ENCODE measurements at places on chromosomes 16 and 17.

GRCh38 chr17:38673707-38674013, 1.1 kb downstream of the EPOP start:
- DNase-seq = no peak

DNA sequence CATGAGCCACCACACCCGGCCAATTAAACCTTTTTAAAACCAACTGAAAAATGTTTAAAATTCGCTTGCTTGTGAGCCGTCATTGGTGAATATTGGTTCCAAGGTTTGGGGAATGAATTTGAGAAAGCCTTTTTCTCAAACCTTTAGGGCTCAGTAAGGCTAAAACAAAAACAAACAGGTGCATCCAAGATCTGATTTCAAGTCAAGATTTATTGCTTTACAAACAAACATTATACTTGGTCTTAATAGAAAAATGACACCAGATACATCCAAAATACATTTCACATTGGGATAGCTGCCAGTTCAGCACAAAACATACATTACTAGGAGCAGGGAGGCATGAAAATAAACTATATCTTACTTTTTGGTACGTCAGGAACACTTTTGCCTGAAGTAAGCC, 5.4 kb downstream of the C17orf58 start:
- peak; percentile 68 for DNase-seq

- no peak for DNase-seq
Observed at GRCh38 chr17:42354956-42355843, 33.0 kb downstream of the STAT3 start.

- no peak for DNase-seq
Observed at GRCh38 chr16:75218256-75219076, at the start of gene CTRB1. CTRB1 (plus strand) TSS chr16:75218988; CDS start chr16:75219008, 20 bp downstream.

GRCh38 chr16:50839920-50840729, 98.2 kb downstream of the CYLD start:
- DNase-seq = no peak

DNA sequence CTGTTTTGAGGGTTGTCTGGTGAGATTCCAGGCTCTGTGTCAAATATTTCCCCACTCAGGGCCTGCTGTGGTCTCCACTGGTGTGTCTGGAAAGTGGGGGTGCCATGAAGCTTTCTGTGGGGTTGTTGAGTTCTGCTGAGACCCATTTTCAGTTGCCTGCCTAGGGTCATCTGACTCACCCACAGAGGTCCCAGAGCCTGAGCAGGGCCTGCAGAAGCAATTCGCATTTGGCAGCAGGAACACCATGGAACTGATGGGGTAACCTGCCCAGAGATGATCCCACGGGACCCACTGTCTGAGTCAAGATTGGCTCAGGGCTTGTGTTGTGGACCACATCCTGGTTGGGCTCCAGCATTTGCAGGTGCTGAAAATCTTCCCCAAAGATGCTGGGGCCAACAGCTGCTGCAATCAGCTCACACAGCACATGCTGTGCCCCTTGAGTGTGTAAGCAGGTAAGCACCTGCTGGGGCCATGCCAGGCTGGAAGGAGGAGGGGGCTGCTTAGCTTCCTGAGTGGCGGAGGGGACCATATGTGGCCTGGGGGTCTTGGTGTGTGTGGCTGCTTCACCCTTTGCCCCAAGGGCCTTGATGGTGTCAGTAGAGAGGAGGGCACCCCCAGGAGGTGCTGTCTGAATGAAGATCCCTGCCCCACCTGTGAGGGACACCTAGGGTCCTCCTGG, 1726.1 kb downstream of the TP53TG3F start:
- DNase-seq = no peak

GRCh38 chr16:66400503-66401380, 26.4 kb upstream of the BEAN1 start:
- no peak for DNase-seq

DNA sequence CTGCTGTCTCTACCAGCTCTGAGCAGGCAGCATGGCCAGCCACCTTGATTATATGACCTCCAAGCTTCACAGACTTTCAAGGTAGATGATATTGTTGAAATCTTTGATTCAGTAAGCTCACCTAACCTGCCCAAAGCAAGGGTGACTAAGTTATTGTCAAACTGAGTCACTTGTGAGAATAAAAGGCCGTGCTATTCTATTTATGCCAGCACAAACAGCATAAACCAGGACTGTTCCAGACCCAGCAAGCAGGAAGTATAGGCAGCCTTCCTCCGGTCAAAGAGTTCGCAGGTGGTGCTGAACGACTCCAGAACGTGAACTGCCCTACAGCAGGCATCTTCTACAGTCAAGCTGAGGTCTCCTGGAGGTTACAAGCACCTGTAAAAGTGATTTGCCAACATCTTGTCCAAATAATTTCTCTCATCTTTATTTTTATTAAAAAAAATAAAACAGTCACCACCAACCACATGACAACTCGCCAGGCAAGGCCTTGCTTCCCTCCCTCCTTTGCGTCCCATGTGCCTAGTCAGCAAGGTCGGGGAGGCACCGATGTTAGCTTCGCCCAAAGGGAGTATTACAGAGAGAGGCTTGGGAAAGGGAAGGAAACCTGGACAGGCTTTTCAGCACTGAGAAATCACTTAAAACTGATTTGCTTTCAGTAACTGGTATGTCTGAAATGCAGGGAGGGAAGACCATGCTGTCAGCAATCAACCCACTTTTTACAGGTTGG, 10.8 kb downstream of the ARL2BP start:
- no peak for DNase-seq

DNA sequence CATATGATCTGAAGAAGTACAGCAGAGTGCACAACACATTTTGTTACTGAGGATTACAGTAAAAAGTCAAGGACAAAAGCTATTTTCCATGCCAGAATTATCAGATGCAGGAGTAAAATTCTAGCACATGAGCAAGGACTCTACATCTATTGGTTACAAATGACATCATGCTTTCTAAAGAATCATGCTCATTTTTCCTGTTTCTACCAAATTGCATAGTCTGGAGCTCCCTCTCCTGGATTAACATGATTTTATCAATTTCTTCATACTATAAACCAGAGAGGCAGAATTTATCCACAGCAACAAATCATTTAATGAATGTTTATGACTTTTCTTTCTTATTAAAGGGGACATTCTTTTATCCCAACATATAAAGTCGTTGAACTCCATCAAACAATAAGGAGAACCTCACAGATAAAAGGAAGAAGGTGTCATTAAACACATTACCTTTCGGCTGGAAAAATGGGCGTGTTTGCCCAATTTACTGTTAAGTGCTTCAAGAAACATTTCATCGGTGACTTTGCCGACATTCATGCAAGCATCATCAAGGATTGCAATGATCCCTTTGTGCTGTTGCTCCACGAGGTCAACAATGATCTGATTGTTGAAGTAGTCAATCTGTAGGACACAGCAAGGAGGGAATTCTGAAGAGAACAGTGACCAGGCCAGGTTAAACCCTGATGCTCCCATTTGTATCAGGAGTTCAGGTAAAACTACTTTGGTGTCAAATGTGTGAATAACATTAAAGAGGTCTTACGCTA, 121.7 kb downstream of the MYO1D start:
- peak; percentile 79 for DNase-seq

- no peak for DNase-seq
Observed at GRCh38 chr16:27386674-27387073, 15.3 kb upstream of the IL21R start.

GRCh38 chr17:81427173-81428120, 32.2 kb downstream of the BAHCC1 start:
- peak; percentile 91 for DNase-seq

DNA sequence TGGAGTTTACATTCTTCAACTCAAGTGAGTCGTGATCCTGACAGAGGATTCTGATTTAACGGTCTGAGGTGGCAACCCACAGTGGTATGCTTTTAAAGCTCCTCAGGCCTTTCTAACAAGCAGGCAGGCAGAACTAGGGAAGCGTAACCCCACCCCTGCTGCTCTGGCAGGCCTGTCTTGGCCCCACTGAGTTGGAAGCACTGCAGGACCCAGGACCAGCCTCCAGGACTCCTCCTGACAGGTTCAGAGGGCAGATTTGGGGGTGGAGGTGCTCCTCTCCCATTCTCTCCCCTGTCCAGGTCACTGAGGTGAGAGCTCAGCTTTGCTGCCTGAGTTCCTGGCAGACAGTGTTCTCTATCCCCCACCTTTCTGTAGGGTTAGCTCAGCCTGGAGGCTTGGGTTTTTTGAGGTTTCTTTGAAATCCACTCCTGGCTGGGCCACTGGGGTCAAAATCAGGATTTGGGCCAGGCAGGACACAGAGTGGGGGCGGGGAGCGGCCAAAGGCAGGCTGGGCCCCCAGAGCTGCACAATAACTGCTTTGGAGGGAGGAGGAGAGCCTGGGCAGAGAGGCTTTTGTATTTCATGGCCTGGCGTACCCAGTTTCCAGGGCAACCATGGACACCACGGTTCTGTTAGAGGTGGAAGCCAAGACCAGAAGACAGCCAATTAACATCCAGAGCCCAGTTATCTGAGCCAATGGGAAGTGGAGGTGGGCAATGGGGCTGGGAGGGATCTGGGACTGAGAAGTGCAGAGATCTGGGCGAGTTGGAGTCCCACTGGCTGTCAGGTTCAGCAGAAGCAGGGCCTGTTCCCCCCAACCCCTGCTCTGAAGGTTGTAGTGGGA, 9.5 kb downstream of the MRPL27 start:
- peak; percentile 43 for DNase-seq

DNA sequence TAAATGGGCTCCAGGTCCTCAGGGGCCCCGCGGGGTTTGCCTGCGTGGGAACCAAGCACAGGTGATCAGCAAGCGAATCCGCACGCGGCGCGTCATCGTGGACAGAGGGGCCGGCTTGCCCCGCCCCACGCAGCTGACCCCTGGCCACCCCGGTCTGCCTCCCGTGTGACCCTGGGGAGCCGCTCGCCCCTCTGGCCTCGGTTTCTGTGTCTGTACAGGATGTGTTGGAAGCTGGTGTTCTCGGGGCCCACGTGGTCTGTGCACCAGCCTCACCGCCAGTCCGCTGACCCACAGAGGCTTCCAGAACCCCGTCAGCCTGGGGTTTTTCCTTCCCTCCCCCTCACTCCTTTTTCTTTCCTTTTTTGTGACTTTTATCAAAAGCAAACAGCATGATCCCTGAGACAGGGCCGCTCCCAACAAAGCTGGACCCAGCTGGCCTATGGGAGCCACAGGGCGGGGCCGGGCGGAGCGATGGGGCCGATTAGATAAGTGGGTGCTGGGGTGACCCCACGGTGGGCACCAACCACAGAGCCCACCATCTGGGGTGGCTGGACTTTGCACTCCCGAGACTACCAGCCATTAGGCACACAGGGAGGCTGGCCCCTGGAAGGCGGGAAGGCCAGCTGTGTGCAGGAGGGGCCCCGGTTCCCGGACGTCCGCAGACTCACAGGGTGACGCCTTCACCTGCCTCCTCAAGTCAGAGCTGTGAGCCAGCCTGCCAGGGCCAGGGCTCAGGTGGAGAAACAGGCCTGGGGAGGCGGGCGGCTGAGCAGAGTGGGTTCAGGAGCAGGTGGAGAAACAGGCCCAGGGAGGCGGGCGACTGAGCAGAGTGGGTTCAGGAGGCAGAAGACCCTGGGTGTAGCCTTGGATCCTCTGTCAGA, 56.0 kb downstream of the ZFPM1 start:
- no peak for DNase-seq

DNA sequence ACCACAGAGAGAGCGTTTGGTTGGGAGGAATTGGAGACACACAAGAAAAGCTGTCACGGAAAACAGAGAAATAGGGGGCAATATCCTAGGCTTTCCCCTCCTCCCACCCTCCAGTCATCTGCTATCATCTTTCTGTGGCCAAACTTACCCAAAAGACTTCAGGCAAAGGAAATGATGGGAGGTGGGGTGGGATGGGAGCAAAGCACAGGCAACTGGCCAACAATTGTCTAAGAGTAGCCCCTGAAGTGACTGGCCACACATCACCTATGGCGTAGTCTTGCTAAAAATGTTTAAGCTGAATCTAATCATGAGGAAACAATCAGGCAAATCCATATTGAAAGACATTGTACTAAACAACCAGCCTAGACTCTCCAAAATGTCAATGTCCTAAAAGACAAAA, 46.9 kb upstream of the ALOX12 start:
- DNase-seq = no peak

DNA sequence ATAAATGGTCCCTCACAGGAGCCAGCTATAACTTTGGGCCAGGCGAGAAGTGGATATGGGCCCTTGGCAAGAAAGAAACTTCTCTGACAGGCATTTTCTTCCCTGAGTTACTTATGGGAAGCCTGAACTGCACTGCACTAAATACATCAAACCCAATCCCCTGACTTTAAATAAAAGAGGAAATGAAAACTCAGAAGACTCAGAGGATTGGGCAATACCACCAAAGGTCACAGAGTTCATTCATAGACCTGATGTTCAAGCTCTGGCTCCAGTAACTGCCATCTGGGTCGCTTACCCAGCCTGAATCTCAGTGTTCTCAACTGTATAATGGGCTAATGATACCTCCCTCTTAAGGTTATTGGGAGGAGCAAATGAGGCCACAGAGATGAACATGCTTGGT, 815 bp downstream of the KRT35 start:
- DNase-seq = no peak

DNA sequence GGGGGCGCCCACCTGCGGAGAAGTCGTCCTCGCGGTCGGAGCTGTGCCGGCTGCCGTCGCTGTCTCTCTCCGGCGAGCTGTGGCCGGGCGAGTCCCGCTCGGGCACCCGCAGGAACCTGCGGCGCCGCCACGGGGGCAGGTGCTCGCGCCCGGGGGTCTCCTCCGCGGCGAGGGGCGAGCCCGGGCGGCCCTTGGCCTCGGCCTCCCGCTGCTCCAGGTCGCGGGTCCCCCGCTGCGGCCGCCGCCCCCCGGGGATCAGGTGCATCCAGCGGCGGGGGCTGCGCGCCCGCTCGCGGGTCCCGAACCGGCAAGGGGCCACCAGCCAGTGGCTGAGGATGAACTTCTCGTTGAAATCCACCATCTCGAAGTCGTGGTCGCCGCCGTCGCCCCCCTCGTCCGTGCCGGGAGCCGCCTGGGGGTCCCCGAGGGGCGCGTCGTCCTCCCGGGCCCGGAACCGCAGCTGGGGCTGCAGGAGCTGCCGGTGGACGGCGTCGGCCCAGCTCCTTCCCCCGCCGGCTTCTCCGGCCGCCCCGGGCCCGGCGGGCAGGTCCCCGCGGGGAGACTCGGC, 41.4 kb upstream of the BHLHA9 start:
- no peak for DNase-seq

GRCh38 chr17:17836818-17837379, at the start of gene SREBF1:
SREBF1 (minus strand) TSS chr17:17836986; CDS start chr17:17836817, 169 bp downstream.
- DNase-seq = peak; percentile 43

DNA sequence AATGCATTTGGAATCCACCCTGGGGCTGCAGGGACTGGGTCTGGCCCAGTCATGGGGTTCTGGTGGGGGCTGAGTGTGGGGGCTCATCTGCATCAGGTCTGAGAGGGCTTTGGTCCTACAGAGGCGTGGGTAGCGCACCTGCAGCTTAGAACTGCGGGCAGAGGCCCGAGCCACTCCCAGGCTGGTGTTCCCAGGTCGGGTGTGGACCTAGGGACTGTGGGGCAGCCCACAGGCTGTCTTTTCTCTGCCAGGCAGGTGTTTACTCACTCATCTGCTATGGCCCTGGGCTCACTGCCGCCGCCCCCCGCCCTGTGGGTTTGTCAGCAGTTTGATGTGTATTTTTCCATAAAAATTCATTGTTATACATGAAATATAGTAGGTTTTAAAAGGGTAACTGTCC, 27.0 kb upstream of the DOC2B start:
- no peak for DNase-seq

GRCh38 chr17:39364236-39365025, 37.0 kb downstream of the FBXL20 start:
- DNase-seq = no peak

Data from NCI-H2081 (cell line).